ENCODE measurements at places on chromosomes 3 and 15.

DNA sequence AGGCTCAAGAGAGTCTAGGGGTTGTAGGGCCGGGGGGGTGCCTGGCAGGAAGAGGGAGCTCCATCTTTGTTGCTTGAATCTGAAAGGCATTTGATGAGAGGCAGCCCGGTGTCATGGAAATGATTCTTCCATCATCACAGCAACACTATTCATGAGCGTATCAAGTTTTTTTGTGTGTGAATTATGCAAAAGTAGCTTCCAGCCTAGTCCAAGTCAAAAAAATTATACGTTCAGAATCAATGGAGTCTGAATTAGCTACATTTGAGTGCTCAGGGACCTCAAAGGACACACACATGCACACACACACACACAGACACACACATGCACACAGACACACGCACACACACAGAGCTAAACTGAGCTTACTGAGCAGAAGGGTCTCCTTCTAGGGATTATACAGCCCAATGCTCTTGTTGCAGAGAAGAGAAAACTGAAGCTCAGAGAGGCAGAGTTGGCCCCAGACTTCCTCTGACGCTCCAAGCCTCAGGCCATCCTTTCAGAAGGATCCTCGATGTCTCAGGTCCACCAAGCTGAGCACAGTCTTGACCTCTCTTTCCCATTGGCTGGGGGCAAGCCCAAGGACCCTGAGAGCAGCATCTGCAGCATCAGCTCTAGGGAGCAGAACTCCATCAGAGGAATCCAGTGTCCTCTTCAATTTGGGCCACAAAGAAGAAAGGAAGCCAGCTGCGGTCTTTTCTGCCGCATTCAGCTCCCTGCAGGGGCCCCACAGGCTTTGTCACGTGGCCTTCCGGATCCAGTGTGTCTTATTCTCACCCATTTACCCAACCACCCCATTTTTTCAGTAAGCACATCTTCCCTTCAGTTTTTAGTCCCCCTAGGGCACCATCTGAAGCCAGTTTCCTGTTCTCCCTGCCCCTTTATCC, 228.0 kb downstream of the UACA start:
- H3K36me3 ChIP-seq = no peaks in the 10 kb centered on the region
- peak overlapping the region; percentile 55 for H3K4me3 ChIP-seq
- peaks cover 34% of the 10 kb centered on the region for H3K4me1 ChIP-seq
- H3K27me3 ChIP-seq = peaks cover 20% of the 10 kb centered on the region
- peak; percentile 57 for DNase-seq

- no peak for DNase-seq
- H3K27me3 ChIP-seq = peaks cover 77% of the 10 kb centered on the region
- no peaks in the 10 kb centered on the region for H3K36me3 ChIP-seq
- no peaks in the 10 kb centered on the region for H3K4me1 ChIP-seq
- H3K27ac ChIP-seq = no peak overlapping the region
These were observed 3.6 kb downstream of the SOX14 start for GRCh38 chr3:137767538-137768360.

GRCh38 chr3:42826141-42826540, 16.9 kb downstream of the ACKR2 start:
- H3K36me3 ChIP-seq = no peaks in the 10 kb centered on the region
- no peak overlapping the region for H3K4me3 ChIP-seq
- peaks cover 3% of the 10 kb centered on the region for H3K4me1 ChIP-seq
- no peak for DNase-seq

GRCh38 chr3:100108464-100109079, 5.7 kb downstream of the FILIP1L start:
- H3K27ac ChIP-seq = no peak overlapping the region
- no peak for DNase-seq
- H3K4me3 ChIP-seq = no peak overlapping the region
- H3K4me1 ChIP-seq = peaks cover 44% of the 10 kb centered on the region
- H3K27me3 ChIP-seq = no peaks in the 10 kb centered on the region

GRCh38 chr3:56753206-56753820, 48.4 kb downstream of the ARHGEF3 start:
- DNase-seq = peak; percentile 47
- H3K27me3 ChIP-seq = no peaks in the 10 kb centered on the region

Data from activated T-helper 1 cell treated with anti-CD3 and anti-CD28 coated beads, Interleukin-12 subunit alpha, Interleukin-12 subunit beta, Interleukin-2, Interleukin-4 antibody, amounts not matched to agents 30 ng/mL and 10 ng/mL and 1 ng/mL, durations not matched to agents 14 hours and 24 hours and 36 hours (primary cell).